ENCODE measurements at places on chromosomes 16 and 17.

DNA sequence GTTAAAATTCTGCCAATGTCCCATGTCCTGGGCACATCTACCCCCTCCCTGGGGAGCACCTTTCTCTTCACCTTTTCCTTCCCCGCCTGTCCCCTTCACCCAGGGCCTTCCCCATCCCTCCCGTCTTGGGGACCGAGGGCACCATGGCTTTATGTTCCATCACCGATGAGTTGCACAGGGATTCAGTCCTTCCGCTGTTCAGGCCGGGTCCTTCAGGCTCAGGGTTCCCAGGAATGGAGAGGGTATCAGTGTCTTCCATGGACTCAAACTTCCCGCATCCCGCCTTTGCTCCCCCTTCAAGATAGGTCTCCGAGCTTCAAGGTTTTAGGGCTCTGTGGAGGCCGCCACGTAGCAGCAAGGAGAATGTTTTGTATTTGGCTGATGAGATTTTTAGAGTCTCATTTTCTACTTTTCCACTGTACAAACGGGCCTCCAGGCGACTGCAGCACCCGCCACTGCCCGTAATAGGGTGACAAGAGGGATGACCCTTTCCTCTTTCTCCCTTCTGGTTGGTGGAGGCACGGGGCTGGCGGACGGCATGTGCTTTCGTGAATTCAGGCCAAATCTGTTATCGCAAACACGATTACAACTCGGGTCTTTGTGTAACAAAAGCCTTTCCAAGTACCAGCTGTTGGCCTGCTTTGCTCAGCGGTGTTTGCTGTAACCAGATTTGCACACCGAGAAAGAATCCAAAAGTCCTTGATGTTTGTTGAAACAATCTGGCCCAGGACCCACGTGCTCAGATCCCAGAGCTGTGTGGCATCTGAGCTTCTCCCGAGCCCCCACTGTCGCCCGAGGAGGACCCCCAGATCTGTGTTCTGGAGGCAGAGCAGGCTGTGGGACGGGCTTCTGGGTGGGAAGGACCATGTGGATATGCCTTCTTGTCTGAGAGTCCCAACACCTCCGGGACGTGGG is 236.3 kb downstream of the SEC14L1 start:
- DNase-seq: no peak

DNA sequence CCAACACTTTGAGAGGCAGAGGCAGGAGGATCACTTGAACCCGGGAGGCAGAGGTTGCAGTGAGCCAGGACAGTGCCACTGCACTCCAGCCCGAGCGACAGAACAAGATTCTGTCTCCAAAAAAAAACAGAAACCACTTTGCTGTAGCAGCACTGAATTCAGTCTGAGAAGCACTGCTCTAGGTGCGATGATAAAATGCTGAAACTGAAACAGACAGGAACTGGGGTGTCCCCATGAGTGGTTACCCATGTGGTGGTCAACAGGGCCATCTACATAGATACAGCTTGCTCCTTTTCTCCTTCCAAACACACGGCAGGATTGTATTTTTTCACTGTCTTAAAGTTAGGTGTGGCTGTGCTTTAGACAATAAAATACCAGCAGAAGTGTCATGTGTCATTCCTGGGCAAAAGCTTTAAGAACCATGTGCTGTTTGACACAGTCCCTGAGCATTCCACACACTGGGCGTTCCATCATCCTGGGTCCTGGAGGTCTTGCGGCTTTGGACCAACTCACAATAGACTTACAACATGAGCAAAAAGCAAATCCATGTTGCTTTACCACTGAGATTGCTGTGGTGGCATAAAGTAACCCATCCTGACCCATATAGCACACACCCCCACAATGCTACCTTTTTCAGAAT is 11.5 kb downstream of the GAS7 start:
- no peak for DNase-seq

DNA sequence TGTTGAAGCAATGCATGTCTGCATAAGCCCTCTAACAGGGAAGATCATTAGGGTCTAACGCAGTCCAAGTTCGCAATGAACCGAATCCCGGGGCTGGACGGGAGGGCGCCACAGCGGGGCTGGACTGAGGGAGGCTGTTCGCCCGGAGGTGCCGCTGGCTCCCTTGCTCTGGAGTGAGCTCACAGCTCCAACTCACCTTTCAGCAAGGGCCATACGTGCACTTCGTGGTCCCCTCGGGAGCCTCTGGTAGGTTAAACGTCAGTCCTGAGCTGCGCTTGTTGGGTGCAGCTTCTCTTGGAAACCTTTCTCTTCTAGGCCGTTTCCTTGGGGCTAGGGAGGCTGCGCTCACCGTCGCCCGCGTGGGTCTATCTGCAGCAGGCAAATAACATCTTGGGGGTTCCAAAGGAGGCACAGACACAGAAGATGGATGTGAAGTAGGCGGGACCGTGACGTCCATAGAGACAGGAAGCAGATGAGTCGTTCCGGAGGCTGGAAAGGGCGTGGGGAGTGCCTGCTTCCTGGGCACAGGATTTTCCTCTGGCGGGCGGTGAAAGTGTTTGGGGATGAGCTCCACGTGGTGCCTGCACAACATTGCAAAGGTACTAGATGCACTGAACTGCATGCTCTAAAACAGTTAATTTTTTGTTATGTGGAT is 21.9 kb downstream of the ATP2C2 start:
- no peak for DNase-seq

DNA sequence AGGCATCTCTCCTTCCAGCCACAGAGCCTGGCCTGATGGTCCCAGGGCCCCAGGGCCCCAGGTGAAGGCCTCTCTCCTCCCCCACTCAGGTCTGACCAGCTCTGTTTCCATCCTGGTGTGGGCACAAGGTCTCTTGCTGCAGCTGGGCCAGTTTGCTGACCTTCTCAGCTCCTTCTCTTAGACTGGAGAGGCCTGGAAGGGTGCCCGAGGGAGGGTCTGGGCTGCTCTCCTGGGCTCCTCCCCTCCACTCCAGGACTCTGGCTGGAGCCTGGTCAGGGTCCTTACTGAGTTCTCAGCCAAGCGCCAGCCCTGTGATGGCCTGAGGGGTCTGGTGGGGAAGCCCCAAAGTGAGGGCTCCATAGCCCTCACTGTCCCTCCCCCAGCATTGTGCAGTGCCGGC is 12.4 kb downstream of the SOCS3 start:
- DNase-seq: no peak

DNA sequence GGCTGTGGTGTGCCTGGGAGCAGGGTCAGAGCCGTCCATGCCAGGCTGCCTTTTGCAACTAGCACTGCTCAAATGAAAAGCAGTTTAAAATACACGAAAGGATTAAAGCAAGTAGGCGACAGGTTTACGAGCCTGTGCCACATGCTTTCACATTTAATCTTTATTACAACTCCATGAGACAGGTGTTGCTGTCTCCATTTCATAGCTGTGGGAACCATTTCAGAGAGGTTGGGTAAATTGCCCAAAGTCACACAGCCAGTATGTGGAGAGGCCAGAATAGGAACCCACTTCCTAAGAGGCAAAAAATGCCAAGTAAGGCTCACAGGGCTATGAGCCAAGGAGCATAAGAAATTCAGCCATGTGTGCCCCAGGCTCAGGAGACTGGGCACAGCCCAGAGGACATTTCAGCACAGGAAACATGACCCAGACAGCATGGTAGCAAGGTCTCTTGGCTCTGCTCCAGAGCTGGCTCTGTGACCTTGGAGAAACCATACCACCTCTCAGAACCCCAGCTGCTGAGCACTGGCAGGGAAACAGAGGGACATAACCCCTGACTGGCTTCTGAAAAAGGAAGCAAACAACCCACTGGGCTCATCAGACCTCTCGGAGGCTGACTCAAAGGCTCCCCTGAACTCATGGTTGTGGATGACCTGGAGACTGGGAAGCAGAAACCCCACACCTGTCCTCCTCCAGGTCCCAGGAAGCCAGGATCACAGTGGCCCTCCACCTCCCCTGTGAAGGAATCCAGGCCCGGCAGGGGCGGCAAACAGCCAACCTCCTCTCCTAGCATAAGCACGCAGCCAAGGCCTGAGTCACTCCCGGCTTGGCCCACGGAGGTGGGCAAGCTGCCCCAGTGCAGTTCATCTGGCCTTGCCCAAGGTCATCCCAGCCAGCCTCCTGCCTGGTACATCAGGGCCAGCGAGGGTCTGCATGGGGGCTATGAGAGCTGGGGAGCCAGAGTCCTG is 40.3 kb upstream of the MRPS23 start:
- no peak for DNase-seq

DNA sequence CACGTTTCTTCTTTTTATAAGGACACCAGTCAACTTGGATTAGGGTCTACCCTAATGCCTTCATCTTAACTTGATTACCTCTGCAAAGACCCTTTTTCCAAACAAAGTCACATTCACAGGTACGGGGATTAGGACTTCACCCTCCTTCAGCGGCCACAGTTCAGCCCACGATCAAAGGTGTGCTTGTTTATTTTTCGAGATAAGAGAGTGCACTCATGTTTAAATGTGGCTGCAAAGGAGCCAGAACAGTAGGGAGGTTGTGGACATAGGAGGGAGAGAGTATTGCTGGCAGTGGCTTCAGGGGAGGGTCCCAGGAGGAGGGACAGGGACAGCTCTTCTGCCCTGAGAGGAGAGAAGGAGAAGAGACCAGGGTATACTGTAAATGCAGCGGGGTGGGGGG is 46.7 kb downstream of the MGAT5B start:
- no peak for DNase-seq

GRCh38 chr16:1458977-1459341 is 14.6 kb upstream of the CCDC154 start:
- DNase-seq: no peak

GRCh38 chr17:48626245-48627117 is at the start of gene HOXB9:
TSS of gene HOXB9 (minus strand) at chr17:48626358. CDS start at chr17:48626269, 89 bp downstream.
- no peak for DNase-seq
